ENCODE measurements at places on chromosomes 2 and 18.

GRCh38 chr2:151716721-151717120, 17.6 kb downstream of the NEB start:
- DNase-seq, result no peak

- peak; percentile 20 for DNase-seq
Observed at GRCh38 chr2:15159751-15160177, 401.4 kb downstream of the NBAS start.

DNA sequence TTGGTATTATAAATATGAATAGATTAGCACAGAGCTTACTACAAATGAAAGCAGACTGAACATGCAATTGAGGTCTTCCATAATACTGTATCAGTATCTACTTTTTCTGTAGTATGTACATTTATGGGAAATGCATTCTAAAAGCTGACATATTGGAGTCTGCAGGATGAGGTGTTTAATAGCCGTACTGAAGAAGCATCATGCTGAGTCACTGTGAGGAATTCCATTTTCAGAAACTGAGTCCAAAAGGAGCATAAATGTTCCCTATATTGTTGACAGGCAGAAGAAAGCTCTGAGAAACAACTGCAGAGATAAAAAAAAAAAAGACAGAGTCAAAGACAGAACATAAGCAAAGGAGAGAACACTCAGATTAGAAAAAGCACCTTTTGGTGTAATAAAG, 366.7 kb upstream of the SPHKAP start:
- DNase-seq, result no peak

- DNase-seq, result no peak
Observed at GRCh38 chr2:25808006-25808383, 70.3 kb downstream of the ASXL2 start.

DNA sequence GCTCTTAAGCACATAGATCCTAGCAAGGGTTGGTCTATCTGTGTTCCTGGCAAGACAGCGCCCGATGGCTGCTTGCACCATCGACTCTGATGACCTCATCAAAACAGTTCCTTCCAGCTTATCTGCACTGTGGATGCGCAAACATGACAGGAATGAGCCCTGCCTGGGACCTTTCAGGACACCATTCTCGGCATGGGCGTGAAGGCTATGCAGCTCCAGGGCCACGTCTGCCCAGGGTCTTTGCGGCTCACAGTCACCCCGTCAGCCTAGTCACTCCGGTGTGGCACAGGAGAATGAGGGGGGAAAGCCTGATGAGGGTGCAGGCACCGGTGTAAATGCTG, 147.8 kb upstream of the TWIST2 start:
- DNase-seq, result no peak

DNA sequence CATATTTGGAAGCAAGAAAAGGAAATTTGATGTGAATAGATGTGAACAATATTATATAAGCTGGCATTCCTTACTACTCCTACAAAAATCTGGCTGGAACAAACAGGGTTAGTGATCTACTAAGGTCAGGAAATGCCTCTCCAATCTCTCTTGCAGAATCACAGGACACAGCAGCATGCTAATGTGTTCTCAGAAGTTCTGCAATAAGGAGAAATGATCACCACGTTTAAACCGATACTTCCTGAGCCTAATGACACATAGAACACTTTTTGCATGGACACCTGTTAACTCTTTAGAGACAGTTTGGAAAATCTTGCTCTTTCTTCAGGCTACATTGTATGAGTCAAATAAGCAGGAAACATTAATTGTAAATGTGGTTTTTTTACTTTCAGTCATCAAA, 89.6 kb upstream of the MAP3K20 start:
- no peak for DNase-seq

- no peak for DNase-seq
Observed at GRCh38 chr2:1995081-1995480, 250.8 kb upstream of the PXDN start.

- DNase-seq, result no peak
Observed at GRCh38 chr2:238863231-238863630, 15.3 kb downstream of the TWIST2 start.

DNA sequence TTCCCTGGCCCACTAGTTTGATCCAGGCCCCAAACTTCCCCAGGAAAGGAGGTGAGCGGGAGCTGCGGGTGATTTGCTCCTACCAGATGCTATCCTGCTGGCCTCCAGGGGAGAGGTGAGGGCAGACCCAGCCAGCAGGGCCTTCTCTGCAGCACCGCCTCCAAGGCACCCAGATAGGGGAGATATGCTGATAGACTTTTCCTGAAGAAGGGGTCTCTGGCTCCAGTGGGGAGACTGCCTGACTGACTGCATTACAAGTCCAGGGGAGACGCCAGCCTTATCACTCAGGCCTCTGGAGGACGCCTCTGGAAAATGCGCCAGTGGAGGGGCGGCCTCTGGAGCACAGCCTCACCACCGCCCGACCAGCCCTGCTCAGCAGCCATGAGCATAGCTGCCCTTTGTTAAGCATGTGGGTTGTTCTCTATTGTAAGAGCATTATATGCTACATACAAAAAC, 60.6 kb upstream of the SMAD7 start:
- DNase-seq, result no peak
